ENCODE measurements at places on chromosomes 7 and 10. TPM values are rescaled to one million over a fixed set of nuclear protein-coding genes. Genes with fewer than 3 reads are reported as not detected.

GPR15LG gene
- polyA plus RNA-seq, result not detected

OPN1SW gene
- polyA plus RNA-seq, result not detected

SMIM30 gene
- polyA plus RNA-seq, result 11.6 TPM

ATOH7 gene
- polyA plus RNA-seq, result not detected

Data from CD14-positive monocyte (primary cell).